ENCODE measurements at places on chromosomes 6 and 20.

DNA sequence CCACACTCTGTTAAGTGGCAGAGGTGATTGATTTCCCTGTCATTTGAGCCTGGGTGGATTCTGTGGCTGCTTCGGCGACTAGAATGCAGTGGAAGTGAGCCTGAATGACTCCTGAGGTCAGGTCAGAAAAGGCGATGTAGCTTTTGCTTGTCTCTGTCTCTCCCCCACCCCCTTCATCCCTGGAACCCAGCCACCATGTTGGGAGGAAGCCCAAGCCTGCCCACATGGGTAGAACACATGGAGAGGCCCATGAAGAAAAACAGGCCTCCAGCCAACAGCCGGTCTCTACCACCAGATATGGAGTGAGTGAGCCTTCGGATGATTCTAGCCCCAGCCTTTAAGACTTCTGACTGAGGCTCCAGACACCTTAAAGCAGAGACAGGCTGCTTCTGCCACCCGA lies 181.0 kb downstream of the TFAP2C start:
- DNase-seq = no peak

DNA sequence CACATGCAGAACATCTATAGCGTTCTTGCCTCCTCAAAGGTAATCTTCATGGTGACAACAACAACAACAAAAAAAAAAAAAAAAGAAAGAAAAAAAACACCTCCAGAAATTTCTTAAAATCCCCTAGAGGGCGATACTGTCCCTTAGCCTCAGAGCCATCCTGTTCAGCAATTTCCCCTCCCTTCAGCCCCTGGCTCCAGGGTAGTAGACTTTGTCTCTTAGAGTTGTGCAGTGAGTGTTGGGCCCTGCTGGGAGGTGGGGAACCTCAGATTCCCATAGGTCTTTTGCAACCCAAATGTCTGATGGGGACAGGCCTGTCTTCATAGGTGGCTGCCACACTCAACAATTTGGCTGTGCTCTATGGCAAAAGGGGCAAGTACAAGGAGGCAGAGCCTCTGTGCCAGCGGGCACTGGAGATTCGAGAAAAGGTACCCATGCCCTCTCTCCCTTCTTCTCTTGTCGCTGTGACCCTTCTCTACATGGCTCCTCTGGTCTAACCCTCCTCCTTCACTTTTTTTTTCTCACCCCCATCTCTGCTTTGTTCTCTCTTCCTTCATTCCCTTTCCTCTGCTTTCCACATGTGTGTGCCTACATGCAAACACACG lies 6.0 kb upstream of the PTK7 start:
- no peak for DNase-seq

- no peak for DNase-seq
Measured at GRCh38 chr6:159684013-159684304, 9.1 kb downstream of the SOD2 start.

GRCh38 chr20:48750941-48751635 lies 76.7 kb downstream of the PREX1 start:
- DNase-seq = no peak

DNA sequence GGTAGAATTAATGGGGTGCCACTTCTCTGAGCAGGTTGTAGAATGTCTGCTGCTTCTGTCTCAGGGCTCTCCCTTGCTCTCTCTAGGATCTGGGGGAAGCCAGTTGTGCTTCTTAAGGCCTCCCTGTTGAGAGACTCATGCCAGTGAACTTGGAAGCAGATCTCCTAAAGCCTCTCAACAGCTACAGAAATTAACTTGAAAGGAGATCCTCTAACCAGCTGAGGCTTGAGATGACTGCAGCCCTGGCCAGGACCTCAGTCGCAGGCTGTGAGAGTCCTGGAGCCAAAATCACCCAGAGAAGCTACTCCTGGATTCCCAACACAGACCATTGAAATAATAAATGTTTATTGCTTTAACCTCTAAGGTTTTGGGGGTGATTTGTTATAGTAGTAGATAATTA lies 180.2 kb upstream of the MARCKS start:
- no peak for DNase-seq

GRCh38 chr20:25197870-25198190 lies 2.3 kb downstream of the ENTPD6 start:
- no peak for DNase-seq

GRCh38 chr20:38872036-38872435 lies 54.2 kb upstream of the FAM83D start:
- DNase-seq = no peak

GRCh38 chr6:304833-305370 lies 12.6 kb downstream of the DUSP22 start:
- DNase-seq = no peak

DNA sequence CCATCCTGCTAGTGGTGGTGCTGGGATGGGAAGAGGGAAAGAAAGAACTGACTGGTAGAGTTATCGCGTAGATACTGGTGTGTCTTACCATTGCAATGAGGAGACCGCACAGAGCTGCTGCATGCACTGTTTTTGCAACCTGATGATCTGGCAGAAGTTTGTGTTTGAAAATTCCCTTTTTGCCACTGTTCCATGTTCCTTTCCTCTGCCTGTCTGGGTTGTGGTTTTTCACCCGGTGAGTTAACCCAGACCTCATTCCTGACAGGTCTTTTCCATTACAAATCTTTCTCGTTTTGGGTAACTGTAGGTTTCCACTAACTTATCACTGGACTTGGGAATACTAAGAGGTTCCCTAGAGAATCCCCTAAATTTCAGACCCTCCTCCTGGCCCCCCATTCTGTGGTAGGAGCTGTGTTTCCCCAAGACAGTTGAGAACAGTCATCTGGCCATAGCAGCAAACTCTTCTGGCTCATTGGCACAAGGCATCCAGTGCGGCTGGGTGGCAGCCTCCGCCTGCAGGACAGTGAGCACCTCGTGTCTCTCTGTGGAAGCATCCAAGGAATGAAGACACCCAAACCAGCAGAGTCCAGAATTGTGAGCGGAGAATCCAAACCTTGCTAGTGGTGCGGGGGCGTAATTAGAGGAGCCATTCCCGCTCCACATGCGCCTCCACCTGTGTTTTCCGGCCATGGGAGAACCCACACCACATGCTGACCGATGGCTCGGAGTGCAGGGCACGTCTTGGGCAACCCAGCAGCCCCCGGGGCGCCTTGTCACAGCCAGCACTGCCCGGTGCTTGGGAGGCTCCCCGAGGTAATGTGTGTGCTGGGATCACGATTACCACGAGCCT lies 32.8 kb downstream of the ERMARD start:
- no peak for DNase-seq

GRCh38 chr6:36266913-36267644 lies 2.8 kb upstream of the PNPLA1 start:
- DNase-seq = no peak

Measured in stimulated activated CD8-positive, alpha-beta memory T cell treated with anti-CD3 and anti-CD28 coated beads, Interleukin-15, amount 100 ng/mL, for 1 hour (primary cell).